Adipocyte (in vitro differentiated cells): ENCODE measurements at places on chromosomes 6 and 20.

DNA sequence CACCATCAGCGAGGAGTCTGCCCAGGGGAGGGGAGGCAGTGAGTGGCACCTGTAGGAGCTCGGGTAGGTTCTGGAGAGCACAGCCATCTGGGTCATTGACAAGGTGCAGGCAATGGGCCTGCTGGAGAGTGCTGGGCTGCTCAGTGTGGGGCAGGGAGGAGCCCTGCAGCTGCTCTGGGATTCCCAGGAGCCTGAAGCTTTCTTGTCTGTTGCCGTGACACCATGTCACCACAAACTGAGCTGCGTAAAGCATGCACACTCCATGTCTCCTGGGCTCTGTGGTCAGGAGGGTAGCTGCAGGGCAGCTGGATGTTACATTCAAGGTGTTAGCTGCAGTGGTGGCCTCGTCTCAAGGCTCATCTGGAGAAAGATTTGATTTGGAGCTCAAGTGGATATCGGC, 4.5 kb upstream of the SLC22A1 start:
- DNase-seq: no peak

- peak; percentile 27 for DNase-seq
These were observed 6.1 kb downstream of the PLAGL2 start for GRCh38 chr20:32201296-32201976.

DNA sequence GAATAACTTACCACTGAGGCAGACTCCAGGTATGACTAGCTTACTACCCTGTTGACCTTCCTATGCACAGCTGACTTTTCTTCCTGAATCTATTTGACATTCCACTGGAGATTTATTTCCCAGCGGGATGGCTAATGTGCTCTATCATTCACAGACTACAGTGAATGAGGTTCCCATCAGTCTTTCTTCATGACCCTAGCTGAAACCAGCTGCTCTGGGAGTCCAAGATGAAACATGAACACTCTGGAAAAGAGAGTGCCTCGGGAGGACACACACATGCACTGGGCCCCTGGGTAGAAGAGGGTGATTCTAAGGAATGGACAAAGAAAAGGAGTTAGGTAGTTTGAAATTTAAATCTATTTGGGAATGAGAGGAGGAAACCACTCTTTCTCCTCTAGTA, 82.6 kb upstream of the DST start:
- DNase-seq: no peak

GRCh38 chr6:131946992-131947955, 3.9 kb downstream of the CCN2 start:
- peak; percentile 79 for DNase-seq

GRCh38 chr6:43171707-43172103, 636 bp downstream of the SRF start:
- peak; percentile 63 for DNase-seq

DNA sequence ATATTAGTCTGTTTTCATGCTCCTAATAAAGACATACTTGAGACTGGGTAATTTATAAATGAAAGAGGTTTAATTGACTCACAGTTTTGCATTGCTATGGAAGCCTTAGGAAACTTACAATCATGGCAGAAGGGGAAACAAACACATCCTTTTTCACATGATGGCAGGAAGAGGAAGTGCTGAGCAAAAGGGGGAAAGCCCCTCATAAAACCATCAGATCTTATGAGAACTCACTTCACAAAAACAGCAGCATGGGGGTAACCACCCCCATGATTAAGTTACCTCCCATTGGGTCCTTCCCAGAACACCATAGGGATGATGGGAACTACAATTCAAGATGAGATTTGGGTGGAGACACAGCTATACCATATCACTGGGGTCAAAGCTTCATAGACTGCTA, 254.2 kb downstream of the ERMARD start:
- DNase-seq: no peak

DNA sequence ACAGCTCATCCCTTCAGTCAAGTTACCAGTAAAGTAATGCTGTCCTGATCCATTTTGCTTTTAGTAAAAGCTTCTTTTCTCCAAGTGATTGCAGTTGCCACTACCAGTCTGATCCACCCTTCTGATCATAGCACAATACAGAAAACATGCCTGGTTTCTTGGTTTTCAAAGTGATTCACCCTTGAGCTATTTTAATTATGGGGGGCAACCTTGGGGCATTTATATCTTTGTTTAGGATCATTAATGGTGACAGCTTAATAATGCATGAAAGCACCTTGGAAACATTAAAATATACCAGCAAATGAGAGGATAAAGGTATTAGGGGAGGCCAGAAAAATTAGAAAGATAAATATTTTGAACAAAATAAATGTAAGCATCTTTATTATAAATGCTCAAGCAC, 38.4 kb downstream of the LRRC1 start:
- peak; percentile 27 for DNase-seq

GRCh38 chr6:157017861-157018260, 240.7 kb downstream of the ARID1B start:
- DNase-seq: no peak

DNA sequence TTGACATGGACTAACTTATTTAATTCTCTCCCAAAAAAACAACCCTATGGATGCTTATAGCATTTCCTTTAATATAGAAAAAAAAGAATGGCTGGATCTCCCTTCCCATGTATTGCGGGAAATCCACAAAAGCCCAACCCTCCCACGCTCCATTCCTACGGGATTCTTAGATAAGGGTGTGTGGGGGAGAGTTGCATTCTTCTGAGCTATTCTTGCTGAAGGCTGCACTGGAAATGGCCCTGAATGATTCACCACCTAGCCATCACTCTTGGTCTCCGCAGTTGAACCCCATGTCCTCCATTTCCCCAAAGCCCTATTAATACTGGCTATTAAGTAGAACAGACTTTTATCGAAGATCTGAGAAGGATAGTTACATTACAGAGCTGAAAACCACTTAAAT, 41.9 kb upstream of the ADGRF5 start:
- no peak for DNase-seq

- DNase-seq: no peak
These were observed 31.9 kb downstream of the ANKRD60 start for GRCh38 chr20:58196402-58197184.

GRCh38 chr20:10649797-10650160, 24.0 kb downstream of the JAG1 start:
- DNase-seq: peak; percentile 58

GRCh38 chr20:38141889-38142494, 23.1 kb downstream of the TGM2 start:
- DNase-seq: no peak

GRCh38 chr20:23120936-23121750, 35.0 kb upstream of the CD93 start:
- no peak for DNase-seq

- DNase-seq: no peak
These were observed 28.1 kb upstream of the FOXP4 start for GRCh38 chr6:41518118-41518517.

DNA sequence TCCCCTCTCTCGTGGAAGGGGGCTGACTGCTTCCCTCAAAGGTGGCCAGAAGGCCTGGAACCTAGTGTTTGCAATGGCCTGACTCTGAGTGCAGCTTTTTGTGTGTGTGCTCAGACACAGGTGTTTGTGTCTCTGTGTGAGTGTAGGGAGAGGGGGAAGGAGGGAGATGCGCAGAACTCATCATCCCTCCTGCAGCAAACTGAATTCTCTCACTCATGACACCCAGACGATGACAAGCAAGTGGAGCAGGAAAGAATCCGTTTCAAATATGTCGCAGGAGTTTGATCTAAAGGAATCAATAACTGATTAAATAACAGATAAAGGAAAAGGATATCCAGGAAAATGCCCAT, 101.4 kb downstream of the TNFAIP3 start:
- DNase-seq: no peak

- no peak for DNase-seq
These were observed 229.4 kb upstream of the RSPO3 start for GRCh38 chr6:126888727-126889725.

GRCh38 chr6:41785689-41786450, 1.6 kb upstream of the TOMM6 start:
- DNase-seq: peak; percentile 61

- DNase-seq: no peak
These were observed 155.3 kb downstream of the PLCB1 start for GRCh38 chr20:8287340-8287739.

- DNase-seq: no peak
These were observed 1.3 kb downstream of the TRIM26 start for GRCh38 chr6:30211899-30212298.

DNA sequence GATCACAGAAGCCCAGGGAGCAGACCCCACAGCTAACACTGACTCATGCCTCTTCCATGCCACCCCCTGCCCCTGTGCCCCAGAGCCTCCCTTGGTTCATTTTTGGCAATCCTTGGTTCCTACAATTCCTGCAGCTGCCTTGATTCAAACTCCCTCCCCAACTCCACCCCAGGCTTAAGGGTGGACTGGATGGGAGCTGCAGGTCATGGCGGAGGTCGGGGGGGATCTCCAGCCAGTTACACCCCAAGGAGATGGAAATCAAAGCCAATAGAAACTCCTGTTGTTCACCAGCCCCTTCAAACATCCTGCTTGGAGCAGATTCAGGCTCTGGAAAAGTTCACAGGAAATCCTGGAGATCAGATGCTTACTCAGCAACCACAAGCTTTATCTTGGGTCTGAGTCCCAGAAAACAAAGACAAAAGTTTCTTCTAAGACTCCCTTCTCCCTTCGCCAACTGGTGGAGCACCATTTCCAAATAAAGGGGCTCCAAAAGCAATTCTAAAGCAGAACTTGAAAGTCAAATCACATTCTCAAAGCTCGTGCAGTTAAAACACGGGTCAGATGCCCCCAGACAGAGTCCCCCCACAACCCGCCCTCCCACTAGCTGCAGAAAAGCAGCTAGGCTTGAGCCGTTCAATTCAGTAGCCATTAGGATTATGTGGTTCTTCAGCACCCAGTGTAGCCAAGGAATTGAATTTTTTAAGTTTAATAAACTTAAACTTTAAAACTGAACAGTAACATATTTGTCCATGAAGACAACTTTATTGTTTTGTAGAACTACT, 149.5 kb downstream of the ANKRD60 start:
- peak; percentile 47 for DNase-seq

- peak; percentile 30 for DNase-seq
These were observed 2.6 kb upstream of the TFAP2C start for GRCh38 chr20:56626367-56627121.

- DNase-seq: peak; percentile 11
These were observed 25.1 kb upstream of the TRIM26 start for GRCh38 chr6:30238178-30238795.

- DNase-seq: peak; percentile 14
These were observed 52.5 kb downstream of the EDN1 start for GRCh38 chr6:12342664-12343063.

GRCh38 chr20:31717478-31718201, 5.0 kb downstream of the BCL2L1 start:
- no peak for DNase-seq

DNA sequence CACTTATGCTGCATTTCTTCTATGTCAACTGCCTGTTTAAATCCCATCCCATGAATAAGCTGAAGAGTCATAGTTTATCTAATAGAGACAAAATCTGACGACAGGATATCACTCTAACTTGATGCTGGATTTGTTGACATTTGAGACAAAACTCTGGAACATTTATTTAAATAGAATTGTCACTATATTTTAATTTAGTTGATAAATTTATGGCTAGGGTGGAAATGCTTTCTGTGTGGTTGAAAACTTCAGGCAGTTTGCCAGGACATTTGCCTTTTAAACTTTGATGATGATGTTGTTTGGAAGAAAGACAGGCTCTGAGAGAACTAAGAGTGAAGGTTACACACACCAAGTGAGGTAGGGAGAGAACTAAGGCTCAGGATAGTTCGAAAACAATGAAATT, 68.1 kb downstream of the GJA1 start:
- DNase-seq: peak; percentile 34

- DNase-seq: no peak
These were observed 42.2 kb upstream of the CEP85L start for GRCh38 chr6:118693562-118693961.

DNA sequence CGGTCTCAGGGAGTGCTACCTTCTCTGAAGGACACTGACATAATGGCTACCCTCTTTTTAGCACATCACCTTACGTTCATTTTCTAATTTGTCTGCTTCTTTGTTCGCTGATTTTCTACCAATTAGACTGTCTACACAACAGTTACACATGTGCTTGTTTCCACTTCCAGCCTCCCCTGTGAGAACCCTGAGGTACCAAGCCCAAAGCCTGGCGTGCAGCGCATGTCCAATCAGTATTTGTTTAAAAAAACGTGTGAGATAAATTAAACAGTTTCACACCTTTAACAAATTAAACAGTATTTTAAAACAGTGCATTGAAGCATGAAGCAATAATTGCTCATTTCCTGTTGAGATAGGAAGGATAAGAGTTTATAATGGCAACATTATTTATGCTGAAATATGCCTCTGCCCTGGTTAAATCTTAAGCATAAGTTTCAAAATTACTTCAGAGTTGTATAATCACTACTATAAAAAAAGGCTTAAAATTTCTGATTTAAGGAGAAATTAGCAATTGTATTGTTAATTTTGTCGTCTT, 88.9 kb downstream of the MAP3K5 start:
- no peak for DNase-seq

GRCh38 chr6:51526049-51526448, 561.4 kb downstream of the PKHD1 start:
- DNase-seq: no peak

GRCh38 chr6:39347906-39348585, 25.5 kb upstream of the KCNK16 start:
- DNase-seq: peak; percentile 84

GRCh38 chr6:34574647-34575293, 18.6 kb upstream of the SPDEF start:
- DNase-seq: no peak

- DNase-seq: no peak
These were observed 19.1 kb downstream of the NKX2-4 start for GRCh38 chr20:21378259-21378658.

DNA sequence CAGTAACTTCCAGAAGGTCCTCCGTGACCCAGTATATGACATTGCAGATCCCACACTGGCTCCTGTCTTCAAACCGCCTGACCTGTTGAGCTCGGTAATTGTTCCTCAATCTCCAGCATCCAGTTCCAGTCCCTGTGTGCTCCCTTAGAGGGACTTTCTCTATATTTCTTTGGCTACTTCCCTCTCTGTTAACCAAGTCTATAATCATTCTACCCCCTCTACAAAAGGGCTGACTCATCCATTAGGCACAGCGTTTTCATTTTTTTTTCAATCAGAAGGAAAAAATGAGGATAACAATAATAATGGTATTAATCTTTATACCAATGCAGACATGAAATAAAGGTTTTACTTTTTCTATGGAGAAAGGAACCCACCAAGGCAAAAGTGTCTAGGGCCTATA, 69.3 kb downstream of the FAM229B start:
- DNase-seq: no peak
